EL (cell line): ENCODE measurements at places on chromosomes 12 and 14.

DNA sequence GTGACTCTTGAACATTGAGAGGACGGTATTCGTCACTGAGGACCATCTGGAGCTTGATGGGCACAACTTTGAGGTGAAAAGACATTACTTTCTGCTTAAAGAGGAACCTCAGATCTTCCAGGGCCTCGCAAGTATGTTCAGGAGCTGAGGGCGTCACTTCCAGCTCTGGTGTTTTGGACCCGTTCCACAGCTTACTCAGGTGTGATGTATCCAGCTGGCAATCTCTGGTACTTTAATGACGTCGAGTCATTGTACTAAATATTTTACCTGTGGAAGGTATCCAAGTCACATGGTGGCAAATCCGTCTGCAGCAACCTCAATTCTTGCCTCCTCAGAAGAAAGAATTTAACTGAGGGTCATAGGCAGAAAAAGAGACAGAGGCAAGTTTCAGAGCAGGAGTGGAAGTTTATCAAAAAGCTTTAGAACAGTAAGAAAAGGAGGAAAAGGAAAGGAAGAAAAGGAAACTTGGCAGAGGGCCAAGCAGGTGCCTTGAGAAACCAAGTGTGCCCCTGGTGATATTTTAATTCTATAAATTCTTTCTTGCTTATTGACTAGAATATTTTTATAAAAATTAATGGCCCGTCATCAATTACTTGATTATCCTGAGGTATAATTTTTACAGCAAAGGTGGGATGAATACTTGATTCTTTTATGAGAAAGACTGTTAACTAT lies 250.6 kb downstream of the AEBP2 start:
- no peak for DNase-seq

DNA sequence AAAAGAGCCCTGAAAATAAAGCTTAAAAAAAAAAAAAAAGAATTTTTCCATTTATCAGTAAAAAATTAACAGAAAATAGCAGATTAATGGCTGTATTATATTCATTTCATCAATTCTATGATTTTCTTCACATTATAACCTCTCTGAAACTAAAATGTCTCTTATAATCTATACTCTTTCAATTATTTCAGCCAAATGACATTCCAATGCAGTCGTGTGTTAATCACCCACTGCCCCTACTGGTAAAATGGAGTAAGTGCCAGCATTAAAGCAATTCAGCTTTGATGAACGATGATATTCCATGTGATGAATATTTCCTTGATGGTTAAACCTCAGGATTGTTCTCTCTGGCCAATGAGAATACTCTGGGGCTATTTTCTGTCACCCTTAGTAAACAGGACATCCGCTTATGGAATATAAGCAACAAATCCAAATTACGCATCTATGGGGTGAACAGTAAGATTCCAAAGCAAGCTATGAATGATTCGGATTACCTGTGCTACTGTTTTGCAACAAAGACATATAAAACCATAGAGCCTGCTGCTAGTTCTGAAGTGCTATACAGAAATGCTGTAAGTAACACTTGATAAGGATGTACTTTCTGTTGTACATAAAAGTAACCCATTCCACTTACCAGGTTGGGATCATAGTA lies 20.3 kb upstream of the SYCP3 start:
- peak; percentile 35 for DNase-seq

DNA sequence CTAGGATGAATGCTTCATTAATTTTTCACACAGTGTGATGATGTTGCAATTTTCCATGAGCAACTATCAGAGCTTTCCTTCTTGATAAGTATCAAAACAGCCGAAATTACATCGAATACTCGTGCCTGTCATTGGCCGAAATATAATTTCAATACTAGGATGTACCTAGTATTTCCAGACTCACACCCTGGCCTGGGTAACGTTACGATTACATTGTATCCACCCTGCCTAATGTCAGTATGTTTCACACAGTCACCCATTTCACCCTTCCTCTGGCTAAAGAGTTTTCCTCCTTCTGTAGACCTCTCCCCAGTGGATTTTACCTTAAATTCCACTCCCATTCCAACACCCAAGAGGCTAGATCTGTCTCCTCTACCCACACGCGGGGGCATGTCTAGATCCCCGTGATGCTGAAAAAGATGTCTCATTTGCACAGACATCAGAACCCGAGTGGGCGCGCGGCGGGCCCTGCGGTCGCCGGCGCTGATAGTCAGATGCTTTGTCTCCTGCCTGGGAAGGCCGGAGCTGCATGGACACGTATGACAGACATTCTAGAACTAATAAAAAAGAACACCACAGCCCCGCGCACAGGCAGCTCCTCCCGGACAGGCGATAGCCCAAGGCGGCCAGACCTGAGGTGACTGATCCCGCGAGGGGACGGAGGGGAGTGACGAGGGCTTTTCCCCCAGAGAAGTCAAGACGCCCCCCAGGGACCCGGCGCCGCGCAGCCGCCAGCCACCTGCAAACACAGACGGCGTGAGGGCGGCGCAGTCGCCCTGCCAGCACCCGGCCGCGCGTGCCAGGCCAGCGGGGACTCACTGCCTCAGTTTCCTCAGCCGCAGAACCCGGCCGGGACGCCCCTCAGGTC lies 723 bp downstream of the KIF21A start:
- peak; percentile 40 for DNase-seq

- no peak for DNase-seq
Observed at GRCh38 chr12:57840726-57841125, 5.8 kb downstream of the CTDSP2 start.

DNA sequence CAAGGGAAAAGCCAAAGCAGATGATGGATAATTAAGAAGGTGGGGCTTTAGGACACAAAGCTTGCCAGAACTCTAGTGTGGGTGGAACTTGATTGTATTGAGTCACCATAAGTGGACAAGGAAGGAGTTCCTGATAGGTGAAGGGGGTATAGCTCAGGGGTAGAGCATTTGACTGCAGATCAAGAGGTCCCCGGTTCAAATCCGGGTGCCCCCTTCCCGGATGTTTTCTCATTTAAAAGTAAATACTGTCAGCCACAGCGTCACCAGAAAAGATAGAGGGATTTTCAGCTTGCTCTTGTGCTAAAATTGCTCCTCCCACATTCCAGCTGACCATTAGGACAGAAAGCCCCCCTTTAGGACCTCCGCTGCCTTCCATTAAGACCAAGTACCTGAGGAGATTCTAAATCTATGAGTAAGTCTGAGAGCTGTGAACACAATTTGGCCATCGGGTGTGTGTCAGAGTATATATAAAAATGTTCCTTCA lies 36.6 kb downstream of the DCAF4 start:
- peak; percentile 88 for DNase-seq

DNA sequence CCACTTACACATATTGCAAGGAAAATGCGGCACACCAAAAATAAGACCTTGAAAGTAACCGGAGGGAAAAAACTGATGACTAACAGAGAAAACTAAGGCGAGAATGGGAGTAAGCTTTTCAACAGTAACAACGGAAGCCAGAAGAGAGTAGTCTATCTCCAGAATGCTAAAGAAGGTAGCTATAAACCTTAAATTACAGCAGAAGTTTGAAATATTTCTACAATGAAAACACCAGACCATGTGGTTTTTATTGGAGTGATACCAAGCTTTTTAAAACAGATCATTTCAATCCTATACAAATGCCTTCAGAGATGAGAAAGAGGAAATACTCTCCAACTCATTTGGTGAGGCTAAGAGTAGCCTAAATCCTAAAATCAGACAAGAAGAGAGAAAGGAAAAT lies 209.5 kb downstream of the ANO6 start:
- peak; percentile 86 for DNase-seq

DNA sequence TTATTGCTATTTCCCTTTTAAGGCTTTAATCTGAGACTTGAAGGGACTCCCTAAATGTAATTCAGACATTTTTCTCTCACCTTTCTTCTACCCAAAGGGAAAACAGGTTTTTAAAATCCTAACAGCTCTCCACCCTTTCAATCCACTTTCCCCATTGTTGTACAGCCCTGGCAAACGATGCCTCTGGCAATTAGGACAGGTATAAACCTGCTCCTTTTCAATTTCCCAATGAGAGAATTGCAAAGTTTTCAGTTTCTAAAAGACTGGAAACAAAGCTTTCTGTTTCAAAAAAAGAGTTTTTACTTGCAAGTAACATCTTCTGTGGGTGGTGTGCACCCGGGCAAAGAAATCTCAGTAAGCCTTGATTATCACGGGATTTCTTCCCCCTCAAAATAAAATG lies 131.2 kb downstream of the HMGA2 start:
- no peak for DNase-seq

DNA sequence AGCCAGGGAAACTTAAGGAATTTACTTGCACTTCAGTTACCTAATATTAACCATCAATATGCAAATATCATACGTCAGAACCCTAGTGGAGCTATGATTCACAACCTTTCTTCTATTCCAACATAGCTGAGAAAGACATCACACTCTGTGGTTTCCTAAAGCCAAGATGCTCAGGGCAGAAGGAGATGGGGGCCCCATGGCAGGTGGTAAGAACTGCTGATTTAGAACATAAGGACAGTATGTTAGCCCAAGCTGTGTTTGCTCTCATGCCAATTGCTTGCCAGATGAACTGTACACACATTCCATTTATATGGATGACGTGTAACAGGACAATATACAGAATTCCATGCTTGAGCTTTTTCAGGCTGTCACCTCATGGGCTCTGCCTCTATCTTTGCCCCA lies 34.6 kb downstream of the HECTD4 start:
- peak; percentile 88 for DNase-seq

GRCh38 chr12:13628067-13628466 lies 353.3 kb downstream of the GRIN2B start:
- DNase-seq = no peak

GRCh38 chr12:70876952-70877351 lies 43.6 kb downstream of the PTPRR start:
- DNase-seq = peak; percentile 18

DNA sequence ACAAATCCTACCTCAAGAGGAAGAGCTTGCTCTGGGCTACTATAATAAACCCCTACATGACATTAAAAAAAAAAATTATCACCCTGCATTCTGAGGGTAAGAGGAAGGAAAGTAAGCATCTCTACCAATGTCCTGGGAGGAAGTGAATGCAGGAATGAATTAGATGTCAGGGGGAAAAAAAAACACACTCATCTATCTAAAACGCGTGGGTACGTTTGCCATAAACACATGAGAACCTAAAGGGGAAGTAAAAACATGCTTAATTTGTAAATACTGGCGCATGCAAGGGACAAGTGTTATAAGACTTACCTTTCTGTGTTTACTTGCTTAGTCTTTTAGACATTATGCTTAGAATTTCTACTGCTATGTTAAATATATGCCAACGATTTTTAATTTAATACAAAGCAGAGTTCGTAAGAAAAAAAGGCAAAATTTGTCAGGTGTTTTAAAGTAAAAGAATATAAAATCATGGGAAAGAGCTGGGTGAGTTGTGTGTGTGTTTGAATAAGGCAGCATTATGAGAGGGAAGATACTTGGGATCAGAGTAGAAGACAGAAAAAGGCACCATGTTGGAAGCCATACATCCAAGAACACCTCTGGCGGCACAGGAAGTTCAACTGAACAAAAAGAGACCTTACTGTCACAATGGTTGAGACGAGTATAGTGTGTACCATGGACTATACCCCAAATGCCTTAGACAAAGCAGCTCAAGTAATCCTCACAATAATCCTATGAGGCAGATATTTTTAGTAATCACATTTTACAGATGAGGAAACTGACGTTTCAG lies 1.5 kb downstream of the TMED8 start:
- DNase-seq = no peak

DNA sequence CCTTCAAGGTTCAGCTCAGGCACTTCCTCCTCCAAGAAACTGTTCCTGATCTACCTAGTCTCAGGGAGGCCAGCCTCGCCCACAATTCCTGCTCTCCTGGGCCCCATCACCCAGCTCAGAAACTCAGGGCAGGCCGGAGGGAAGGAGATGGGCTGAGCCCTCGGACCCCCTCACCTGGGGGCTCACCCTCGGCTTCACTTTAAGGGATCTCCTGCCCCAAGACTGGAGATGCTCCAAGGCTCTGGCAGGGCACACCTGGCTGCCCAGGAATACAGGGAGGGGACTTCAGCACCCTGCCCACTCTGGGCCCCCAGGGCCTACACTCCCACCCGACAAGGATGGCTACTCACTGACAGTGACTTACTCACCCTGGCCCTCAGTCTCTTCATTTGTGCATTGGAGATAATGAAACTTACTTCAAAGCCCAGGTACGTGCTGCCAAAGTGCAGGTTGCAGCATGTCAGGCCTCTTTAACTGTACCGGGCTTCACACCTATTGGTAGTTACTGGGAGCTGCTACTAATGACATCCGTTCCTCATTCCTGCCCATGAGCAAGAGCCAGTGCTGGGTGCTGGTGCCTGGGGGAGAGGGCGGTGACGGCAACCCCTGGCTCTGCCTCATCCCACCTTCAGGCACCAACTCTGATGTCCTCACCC lies 21.0 kb upstream of the PPP1R13B start:
- no peak for DNase-seq

DNA sequence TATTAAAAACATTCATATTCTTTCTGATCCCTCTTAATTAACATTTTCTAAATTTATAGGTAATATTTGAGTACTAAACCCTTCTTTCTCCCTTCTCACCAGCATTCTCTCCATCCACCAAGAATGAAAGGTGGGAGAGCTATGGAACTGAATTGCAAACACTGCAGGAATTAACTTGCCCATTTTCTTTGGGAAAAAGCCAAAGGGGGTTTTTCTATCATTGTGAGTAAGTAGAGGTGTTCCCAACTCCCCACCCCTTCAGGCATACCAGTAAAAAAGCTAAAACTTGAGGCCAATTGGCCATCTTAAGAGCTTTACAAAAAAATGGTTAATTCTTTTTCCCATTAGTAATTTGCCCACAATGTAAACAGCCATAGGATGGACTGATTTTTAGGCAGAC lies 23.7 kb downstream of the PCNX1 start:
- DNase-seq = no peak

DNA sequence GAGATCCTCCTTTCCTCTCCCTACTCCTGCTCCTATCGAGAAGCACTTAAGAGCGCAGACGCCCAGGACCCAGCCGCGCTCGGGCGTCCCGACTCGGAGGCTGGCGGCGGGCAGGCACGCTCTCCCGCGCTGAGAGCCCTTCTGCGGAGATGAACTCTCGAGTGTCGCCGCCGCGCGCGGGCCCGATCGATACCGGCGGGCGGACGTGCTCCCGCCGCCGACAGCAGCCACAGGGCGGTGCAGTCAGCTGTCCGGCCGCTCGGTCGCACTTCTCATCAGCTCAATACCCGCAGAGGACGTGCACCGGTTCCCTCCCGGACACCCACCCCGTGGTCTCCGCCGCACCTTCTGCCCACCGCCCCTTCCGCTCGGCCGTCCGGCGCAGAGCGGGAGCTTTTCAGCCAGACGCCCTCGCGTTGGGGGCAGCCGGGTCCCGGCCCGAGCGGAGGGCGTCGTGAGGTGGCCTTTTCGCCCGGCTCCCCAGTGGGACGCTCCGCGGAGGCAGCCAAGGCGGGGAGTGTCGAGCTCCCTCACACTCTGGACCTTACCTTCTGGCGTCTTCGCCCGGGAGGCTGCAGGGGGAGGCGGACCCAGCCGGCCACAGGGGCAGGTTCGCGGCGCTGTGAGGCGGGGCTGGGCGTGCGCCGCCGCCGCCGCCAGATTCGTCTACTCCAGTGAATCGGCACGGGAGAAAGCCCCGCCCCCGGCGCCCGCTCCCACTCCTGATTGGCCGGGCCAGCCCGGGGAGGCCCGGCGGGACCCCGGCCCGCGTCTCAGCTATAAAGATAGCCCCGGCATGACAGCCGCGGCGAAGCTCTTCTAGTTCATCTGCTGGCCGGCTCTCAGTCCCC lies at the start of gene INSM2:
TSS of gene INSM2 (plus strand) at position 808 of the 851 bp plus-strand sequence. CDS start 89 bp downstream, outside the sequence.
- peak; percentile 72 for DNase-seq
